ENCODE measurements at places on chromosomes 2 and 18.

DNA sequence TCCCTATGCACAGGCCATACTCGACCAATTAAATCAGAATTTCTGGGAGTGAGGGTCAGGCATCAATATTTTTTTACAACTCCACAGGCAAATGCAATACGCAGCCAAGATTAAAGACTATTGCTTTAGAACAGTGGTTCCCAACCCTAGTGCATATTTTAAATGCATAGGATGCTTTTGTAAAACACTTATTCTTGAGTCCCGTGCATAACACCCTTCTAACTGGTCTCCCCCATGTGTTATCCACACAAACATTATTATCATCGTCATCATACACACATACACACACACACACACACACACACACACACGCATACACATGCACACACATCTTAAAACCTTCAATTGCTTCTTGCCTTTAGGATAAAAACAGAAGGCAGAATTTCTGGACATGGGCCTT lies 145.0 kb upstream of the PELI1 start:
- DNase-seq = no peak

- no peak for DNase-seq
These were observed 564.9 kb upstream of the FSHR start for GRCh38 chr2:49719241-49719640.

- no peak for DNase-seq
These were observed 41.1 kb upstream of the C1GALT1C1L start for GRCh38 chr2:43717322-43717721.

DNA sequence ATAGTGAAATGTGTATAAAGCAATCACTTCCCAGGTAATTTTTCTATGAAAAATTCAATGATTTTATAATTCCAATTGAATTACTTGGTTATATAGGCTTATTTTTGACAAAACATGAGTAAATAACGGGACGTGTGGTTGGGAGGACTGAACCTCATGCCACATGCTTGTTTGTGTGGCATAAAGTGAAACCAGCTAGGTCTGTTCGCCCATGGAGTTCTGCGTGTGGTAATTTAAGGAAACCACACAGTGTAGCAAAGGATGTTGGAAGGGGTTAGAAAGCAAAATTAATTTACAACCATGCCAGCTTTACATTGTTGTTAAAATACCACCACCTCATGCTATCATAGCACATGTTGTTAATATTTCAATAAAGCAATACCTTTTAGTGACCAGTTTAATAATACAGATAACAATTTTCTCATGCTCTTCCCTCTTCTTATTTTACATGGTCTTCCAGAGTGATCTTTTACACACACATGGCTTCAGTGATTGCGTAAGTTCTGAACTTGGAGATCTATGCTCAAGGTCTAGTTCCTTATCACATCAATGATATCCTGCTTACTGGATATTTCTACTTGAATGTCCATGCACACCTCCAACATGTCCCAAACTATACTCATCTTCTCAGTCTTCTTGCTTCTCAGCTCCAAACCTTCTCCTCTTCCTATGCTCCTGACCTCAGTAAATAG lies 156.4 kb upstream of the ITGA4 start:
- DNase-seq = no peak

DNA sequence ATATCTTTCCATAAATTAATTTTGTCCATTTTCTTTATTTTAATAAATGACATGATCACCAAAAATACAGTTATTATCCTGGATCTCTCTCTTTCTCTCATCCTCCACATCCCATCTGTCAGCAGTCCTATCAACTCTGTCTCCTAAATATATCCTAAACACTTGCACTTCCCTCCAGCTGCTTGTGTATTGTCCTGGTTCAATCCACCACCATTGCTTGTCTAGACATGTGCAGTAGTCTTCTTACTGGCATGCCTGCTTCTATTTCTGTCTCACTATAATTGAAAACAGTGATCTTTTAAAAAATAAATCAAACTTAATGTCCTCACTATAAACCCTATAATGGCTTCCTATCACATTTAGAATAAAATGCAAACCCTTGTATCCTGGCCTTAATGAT lies 2168.6 kb upstream of the PIK3C3 start:
- DNase-seq = no peak

DNA sequence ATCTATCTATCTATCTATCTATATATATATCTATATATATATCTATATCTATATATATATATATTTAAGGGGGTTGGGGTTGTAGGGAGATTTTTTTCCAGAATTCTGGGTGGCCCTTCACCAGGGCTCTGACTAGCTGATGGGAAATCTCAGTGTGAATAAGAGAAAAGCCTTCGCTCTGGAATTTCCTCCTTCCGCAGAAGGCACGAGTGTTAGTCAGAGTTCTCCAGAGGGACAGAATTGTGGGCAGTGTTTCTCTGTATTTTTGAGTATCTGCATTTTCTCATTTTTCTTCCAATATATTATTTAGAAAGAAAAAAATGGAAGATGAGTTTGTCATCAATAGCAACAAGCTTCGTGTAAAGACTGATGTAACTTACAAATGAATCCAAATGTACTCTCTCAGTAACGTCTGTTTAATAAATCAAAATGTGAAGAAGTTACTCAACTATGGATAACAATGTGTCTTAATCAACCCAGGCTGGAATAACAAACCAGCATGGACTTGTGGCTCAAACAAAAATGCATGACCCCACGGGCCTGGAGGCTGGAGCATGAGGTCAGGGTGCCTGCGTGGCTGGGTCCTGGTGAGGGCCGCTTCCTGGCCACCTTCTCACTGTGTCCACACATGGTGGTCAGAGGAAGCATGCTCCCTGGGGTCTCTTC lies 10.6 kb upstream of the SNTG2 start:
- no peak for DNase-seq

DNA sequence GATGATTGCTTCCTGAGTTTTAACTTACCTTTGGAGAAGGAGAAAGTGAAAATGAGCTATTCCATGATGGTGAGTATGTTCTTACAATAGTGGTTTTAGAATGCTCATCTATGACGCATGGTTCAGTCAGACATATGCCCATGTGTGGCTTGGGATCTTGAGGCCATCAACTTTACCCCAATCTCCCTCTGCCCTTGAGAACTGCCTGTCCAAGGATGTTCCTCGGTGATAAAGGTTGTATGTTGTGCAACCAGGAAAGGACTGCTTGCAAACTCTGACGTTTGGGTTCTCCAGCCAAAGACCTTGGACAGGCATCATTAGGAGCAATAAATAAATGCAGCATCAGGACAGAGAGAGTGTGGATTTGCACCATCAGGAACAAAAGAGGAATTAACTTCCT lies 165.0 kb downstream of the ZEB2 start:
- DNase-seq = no peak

DNA sequence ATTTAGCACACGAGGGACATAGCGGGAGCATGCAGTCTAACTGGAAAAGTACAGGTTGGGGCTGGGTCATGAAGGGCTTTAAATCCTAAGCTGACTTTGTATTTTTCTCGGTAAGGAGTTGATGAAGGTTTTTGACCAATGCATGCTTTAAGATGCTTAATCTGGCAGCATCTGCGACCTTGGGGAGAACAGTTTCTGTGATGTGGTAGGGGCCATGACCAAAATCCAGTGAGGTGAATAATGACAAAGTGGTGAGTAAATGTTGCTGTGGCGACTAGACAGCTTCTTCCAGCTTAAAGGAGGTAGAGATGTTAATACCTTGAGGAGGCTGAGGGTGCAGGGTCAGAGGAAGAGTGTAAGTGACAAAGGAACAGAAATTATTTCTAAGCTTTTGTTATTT lies 174.6 kb upstream of the ALPP start:
- DNase-seq = no peak

DNA sequence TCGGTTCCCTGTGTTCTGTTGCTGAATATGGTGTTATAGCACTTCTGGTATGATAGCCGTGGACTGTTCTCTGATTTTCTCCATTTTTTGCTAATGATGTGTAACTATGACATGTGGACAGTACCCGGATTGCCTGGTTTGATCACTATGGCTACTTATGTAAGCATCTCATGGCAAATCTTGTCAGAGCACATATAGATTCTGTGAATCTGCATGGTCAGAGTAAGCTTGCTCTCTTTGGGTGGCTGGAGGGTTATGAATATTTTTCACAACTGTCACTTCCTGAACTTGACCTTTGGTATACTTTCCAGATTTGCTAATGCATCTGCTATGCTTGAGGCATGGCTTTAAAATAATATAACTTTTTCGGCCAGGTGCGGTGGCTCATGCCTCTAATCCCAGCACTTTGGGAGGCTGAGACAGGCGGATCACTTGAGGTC lies 36.8 kb upstream of the ATP8B1 start:
- no peak for DNase-seq

DNA sequence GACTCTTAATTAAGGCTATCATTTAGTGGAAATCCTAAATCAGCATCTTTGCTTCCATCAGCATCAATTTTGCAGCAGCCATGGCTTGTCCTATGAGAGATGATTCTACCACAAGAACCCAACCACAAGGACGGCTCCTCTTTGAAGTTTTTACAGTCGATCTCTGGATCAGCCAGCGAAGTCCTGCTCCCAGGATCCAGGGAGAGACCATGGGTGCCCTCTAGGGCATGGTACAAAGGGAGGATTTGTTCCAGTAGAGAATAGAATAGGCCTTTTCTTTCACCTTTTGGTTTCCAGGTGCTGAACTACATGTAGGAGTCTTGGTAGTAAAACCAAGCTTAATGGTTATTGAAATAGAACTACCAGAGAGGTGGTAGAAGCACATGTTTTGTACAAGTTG lies 52.7 kb downstream of the TMEM200C start:
- no peak for DNase-seq

- DNase-seq = no peak
These were observed 165.3 kb downstream of the ATAD2B start for GRCh38 chr2:23761638-23762037.

- DNase-seq = no peak
These were observed 39.1 kb upstream of the ODC1 start for GRCh38 chr2:10487081-10487740.

DNA sequence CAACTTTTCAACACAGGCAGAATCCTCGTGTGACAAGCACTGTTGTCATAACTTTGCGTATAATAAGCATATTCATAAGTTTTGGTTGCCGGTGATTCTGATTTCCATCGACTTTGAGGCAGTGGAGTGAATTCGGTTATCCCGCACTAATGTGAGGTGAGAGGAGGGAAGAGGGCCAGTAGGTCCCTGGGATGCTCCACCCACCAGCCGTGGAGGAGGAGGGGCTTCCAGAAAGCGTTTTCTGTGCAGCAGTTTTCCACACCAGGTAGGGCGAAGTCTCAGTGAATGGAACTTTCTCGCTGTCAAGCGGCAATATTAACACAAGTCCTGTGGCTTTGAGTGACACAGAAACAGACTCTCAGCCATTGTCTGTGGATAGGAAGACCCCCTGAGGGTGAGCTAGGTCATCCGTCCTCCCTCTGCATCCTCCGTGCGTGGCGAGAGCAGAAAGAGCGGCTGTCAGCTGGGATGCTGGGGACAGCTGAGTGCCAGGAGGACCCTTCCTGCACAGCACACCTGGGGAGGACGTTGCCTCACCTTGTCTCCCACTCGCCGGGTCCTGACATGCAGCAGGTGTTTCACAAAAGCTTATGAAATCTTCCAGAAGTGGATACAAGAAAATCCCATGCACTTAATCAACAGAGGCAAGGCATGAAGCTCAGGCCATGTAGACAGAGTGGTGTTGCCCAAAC lies 67.5 kb downstream of the DCDC2C start:
- DNase-seq = no peak

GRCh38 chr2:32641180-32641579 lies 13.3 kb downstream of the TTC27 start:
- DNase-seq = no peak

- no peak for DNase-seq
These were observed 29.3 kb downstream of the GPR55 start for GRCh38 chr2:230895536-230896345.

DNA sequence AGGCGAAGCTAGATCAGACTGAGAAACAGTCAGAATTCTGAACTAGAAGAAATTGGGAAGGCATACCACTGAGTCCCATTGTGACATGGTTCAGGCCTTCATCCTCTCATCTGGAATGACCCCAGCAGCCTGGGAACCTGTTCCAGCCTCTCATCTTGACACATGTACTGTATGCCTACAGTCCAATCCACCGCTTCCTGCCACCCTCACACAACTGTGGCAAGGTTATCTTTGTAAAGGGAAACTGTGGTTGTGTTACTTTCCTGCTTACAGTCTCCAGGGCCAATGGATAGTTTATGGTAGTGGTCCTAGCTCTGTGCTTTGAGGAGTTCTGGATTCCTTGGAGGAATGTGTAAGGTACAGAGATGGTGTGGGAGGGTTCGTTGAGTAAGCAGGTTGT lies 296.9 kb upstream of the TRIB2 start:
- DNase-seq = no peak

GRCh38 chr2:28469947-28470535 lies 25.8 kb upstream of the PLB1 start:
- no peak for DNase-seq

GRCh38 chr2:28666496-28667184 lies 85.0 kb upstream of the PPP1CB start:
- DNase-seq = no peak

DNA sequence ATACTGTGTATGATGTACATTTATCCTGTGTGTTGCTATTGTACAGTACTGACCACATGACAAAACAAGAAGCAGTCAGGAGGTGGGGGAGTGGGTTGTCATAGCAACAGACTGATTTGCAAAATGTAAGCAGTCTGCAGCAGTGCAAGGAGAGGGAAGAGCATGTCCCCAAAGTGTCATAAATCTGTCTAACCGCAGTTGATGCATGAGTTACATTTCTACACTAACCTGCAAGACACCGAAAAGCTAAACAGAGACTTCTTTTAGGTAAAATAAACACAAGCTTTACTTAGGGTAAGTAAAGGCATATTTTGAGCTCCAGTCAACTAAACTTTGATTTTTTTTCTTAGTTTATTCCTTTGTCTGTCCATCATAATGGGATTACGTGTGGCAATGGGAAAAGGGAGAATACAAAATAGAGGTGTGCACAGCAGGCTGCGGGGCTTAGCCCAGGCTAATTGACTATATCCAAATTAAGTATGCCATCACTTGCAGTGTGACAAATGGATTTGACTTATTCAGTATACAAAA lies 134.5 kb downstream of the MEIS1 start:
- DNase-seq = no peak

GRCh38 chr18:48468151-48468550 lies 59.0 kb upstream of the ZBTB7C start:
- DNase-seq = no peak

DNA sequence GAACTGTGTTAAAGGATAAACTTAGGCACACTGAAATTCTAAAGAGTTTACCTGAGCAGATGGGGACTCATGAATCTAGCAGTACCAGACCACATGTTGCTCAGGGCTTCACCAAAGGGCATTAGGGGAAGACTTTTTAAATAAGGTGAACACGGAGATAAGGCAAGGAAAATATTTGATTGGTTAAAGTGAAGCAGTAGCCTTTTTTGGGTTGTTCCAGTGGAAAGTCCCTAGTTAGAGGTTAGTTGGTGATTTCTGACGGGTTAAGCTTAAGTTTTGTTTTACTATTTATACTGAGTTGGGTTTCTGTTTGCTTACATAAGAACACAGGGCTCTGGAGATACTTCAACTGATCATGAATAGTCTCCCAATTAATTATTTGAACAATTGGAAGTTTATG lies 722.5 kb downstream of the SOCS6 start:
- no peak for DNase-seq

- DNase-seq = no peak
These were observed 1896.0 kb upstream of the PIK3C3 start for GRCh38 chr18:40058811-40059570.

Measured in globus pallidus (tissue), 1 donor.